ENCODE measurements at places on chromosomes 13 and 19.
A peak's percentile ranks its signal among the peaks of the same experiment; 100 is the strongest.

DNA sequence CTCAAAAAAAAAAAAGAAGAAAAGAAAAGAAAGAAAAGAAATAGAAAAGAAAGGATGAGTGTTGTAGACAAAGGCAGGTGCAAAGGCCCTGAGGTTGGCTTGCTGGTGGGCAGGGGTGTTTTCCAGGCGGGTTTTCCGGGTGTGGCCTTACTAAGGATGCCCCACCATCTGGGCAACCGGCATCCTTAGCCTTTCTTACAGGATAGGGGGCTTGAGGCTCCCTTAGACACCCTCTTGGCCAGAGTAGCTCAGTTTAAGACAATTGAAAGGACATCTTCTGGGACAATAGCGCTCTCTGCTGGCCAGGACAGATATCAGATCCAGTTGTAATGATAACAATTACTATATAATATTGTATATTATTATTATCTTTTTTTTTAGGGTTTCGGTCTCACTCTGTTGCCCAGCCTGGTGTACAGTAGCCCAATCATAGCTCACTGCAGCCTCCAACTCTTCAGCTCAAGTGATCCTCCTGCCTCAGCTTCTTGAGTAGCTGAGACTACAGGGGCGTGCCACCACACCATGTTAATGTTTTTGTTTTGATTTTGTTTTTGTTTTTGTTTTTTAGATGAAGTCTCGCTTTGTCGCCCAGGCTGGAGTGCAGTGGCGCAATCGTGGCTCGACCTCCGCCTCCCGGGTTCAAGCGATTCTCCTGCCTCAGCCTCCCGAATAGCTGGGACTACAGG lies 1.4 kb upstream of the QTRT1 start:
- DNase-seq: peak; percentile 58

GRCh38 chr13:34515201-34515600 lies 426.9 kb upstream of the NBEA start:
- DNase-seq: no peak

DNA sequence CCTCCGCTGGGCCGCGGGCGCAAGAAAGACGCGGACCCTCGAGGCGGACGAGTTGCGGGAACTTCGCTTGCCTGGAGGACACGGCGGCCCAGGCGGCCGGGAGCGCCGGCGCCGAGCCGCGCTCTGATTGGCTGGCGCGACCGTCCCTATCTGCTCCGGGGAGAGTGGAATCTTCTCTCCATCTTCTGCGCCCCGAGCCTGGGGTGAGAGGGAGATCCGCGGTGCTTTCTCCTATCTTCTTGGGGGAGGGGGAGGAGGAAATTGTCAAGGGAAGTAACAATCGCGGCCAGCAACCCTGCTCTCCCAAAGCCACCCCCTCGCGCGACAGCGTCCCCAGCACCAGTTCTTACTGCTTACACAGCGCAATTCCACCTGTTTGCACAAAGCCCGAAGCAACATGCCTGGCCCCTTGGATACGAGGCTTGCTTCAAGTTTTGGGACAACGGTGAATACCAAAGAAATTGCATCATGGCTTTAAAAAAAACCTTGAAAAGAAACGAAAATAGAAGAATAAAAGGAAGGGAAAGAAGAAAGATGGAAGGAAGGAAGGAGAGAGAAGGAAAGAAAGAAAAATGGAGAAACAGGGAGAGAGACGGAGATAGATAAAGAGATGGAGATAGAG lies 4.8 kb downstream of the SOX21 start:
- DNase-seq: no peak

- DNase-seq: no peak
Observed at GRCh38 chr13:111858571-111858970, 208.4 kb upstream of the SOX1 start.

- no peak for DNase-seq
Observed at GRCh38 chr19:30942636-30943035, 406.6 kb downstream of the TSHZ3 start.

DNA sequence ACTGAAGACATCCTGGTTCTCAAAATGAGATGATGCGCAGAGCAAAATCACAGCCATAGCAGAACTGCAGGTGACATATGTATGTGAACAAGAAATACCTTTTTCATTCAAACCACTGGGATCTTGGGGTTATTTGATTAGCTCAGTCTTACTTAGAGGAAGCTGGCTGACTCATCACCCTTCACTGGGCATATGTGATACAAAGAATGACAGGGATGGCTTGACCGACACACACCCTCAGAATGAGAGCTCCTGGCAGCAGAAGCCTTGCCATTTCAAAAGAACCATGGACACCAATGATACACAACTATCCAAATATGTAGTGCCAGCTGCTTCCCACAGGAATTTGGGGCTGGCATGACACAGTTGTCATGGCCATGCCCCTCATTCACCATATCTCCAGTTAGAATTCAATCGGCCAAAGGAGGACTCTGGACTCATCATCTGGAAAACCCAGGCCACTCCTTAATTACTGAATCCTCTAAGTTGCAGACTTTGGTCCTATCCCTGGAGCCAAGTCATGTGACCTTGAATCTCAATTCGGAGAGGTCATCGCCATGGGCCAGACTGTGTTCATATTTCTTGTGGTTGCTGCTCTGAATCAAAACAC lies 115.8 kb downstream of the KATNAL1 start:
- no peak for DNase-seq

GRCh38 chr13:29817604-29818378 lies 32.6 kb downstream of the UBL3 start:
- DNase-seq: no peak

DNA sequence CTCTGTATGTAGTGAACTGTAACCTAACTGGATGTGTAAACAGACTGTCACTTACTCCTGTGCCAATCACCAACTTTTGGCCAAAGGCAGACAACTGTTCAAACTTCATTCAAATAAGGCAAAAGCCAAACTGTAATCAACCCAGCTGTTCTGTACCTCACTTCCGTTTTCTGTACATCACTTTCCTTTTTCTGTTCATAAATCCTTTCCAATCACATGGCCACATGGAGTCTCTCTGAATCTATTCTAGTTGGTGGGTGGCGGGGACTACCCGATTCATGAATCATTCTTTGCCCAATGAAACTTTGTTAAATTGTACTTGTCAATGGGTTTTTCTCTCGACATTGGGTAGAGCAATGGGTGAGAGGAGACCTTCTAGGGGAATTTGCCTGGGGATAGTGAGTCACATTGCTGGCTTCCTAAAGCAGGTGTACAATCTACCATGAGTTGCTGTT lies 178.3 kb upstream of the RFC3 start:
- DNase-seq: no peak

DNA sequence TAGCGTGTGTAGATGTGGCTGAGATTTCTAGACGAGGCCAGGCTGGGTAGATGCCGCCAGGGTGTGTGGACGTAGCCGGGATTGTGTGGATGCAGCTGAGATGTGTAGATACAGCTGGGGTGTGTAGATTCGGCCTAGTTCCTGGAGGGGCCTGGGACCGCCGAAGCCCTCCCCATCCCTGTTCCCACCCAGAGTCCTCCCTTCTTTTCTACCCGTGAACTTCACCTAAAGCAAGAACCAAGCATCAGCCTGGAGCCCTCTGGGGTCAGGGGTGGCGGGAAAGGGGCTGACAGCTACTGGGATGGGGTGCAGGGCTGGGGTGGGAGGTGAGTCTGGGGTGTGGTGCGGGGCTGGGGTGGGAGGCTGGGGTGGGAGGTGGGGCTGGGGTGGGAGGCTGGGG lies 768 bp downstream of the TMPRSS9 start:
- DNase-seq: no peak

DNA sequence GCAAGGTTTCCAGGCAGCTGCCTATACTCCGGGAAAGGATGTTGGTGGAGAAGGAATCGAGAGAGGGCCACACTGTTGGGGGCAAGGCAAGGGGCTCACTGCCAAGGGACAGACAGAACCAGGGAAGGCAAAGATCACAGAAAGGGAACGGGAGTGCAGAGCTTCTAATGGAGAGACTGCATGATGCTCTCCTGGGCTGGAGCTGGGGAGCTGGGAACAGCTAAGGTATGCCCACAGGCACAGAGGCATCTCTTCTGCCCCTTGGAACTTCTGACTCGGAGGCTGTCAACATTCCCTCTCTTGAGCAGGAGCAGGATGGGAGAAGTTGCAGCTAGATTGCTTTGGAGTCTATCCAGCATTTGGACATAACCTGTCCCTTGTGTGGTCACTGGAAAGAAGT lies 22.4 kb upstream of the FFAR2 start:
- DNase-seq: no peak

DNA sequence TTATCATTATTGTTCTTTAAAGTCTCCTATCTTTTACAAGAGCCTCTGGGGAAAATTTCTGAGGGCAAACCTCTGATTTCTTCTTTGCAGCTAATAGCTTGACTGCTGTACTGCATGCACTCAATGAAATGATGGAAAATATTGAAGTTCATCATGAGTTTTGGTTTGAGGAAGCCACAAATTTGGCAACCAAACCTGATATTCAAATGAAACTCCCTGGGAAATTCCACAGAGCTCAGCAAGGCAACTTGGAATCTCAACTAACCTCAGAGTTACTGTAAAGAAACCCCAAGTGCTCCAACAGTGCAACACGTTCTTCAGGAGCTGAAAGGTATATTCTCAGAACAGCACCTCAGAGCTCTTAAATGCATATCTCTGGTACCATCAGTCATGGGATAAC lies 14.2 kb upstream of the RNF6 start:
- DNase-seq: no peak

DNA sequence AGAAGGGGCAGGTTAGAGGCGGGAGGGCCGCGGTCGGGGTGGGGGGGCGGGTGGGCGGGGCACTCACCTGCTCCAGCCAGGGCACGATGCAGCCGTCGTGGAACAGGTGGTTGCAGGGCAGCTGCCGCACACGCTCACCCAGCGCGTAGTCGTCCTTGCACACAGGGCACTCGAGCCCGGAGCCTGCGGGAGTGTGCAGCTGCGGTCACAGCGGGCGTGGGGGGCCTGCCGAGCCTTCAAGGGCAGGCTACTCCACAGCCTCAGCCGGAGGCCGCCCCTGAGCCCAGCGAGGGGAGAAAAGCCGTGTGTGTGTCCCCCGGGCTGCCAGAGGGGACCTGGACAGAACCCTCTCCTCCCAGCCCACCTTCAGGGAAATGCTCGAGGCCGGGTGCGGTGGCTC lies 8.6 kb downstream of the FGF22 start:
- DNase-seq: no peak

GRCh38 chr19:39550197-39550596 lies 10.2 kb upstream of the EID2 start:
- no peak for DNase-seq

GRCh38 chr13:20713014-20713376 lies 9.5 kb downstream of the IL17D start:
- DNase-seq: no peak

GRCh38 chr19:4337906-4338440 lies 654 bp downstream of the STAP2 start:
- DNase-seq: no peak

- no peak for DNase-seq
Observed at GRCh38 chr19:44890366-44891015, 563 bp upstream of the TOMM40 start.

- DNase-seq: no peak
Observed at GRCh38 chr13:98528663-98529064, 48.2 kb downstream of the STK24 start.

- DNase-seq: no peak
Observed at GRCh38 chr13:80072231-80072630, 268.7 kb downstream of the SPRY2 start.

GRCh38 chr13:54614726-54615125 lies 1586.1 kb downstream of the OLFM4 start:
- DNase-seq: no peak

GRCh38 chr19:44745887-44746600 lies 2.5 kb upstream of the BCL3 start:
- no peak for DNase-seq

GRCh38 chr19:39845172-39845571 lies 1.0 kb downstream of the FBL start:
- DNase-seq: no peak

DNA sequence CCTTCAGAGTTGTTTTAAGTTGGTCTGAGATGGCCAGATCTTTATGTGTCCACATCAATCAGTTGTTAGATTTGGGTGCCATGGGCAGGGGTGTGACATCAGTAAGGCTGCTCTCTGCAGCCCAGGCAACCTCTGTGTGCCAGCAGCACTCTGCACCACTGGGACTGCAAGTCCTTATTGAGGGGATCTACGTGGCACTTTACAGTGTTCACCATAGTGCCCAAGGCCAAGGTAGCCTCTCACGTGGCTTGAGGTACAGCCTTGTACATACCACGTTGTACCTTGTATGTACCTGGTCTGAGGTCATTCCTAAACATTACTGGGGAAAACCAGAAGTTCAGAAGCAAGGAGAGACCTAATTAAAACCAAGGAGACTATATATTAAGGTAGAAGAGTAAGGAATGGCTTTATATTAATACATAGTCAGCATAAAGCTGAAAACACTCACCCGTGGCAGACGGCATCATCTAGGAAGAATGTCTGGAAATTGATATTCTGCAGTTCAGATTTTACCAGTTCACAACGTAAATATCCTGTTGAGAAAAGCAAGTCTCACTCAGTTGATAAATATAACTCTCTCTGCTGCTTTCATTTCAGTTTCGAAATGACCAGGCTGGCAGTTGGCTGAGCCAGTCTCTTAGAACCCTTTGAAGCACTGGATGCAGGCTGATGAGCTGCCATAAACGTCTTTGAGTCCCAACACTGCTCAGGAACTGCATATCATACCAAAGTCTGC lies 128.8 kb downstream of the ZDHHC20 start:
- DNase-seq: no peak

DNA sequence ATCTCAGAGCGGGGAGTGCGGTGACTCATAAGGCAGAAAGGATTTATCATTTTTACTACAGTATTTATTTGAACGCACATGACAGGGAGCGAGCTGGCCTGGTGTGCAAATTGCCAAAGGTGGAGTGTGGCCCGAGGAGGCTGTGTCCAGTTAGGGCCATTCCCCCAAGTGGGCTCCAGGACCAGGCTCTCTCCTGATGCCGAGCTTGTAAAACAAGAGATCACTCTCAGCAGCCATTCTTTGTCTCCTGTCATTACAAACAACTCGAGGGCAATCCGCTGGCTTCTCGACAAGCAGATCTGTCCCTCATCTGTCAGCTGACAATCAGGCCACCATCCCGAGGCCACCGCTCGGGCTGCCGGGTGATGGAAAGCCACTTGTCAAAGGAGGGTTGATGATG lies 418.9 kb downstream of the ZNF536 start:
- no peak for DNase-seq

DNA sequence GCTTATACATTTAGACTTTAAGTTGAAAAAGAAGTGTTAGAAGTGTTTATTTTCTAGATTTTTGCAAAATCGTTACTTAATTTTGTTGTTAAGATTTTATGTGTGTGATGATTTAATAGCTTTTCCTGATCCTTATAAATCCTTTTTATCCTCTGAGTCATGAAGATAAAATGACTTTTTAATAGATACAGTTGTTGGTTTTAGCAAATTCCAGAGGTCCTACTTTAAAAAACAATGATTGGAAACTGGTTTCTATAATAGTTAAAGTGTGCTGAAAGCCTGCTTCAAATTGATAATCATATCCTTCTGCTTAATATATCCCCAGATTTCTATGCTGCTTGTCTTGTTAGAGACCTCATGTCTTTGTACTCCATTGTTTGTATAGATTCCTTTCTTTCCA lies 39.0 kb downstream of the RNASEH2B start:
- no peak for DNase-seq

Data from activated T-cell treated with anti-CD3 and anti-CD28 coated beads for 4 hours (primary cell).